ENCODE measurements at places on chromosomes 5 and 9. TPM values are rescaled to one million over a fixed set of nuclear protein-coding genes. Genes with fewer than 3 reads are reported as not detected.

TUSC1 gene
- total RNA-seq: 1.9 TPM

CDC25C gene
- total RNA-seq: 1.6 TPM

TRIM41 gene
- 20.9 TPM for total RNA-seq

GZMA gene
- total RNA-seq: 2.6 TPM

PIK3R1 gene
- 25.7 TPM for total RNA-seq

COL15A1 gene
- 5.6 TPM for total RNA-seq

OR1J4 gene
- not detected for total RNA-seq

TNFSF8 gene
- total RNA-seq: not detected

GRCh38 chr5:1724822-1725602, 74.6 kb downstream of the MRPL36 start:
- no peak for DNase-seq

DNA sequence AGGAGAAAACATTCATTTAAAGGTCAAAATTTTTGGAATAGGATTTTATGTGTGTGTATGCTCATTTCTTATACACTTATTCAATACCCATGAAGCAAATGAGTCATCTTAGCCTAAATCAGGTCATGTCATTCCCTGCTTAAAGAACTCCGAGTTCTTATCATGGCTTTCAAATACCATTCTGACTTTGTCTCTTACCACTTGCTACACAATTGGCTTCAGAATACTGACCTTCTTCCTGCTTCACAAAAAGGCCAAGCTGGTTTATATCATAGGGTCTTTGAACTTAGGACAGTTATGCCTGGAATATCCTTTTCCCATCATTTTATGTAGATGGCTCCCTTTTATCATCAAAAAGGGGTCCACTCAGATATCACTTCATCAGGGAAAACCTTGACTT, 652.2 kb upstream of the WWC1 start:
- DNase-seq: peak; percentile 83

- DNase-seq: no peak
Measured at GRCh38 chr5:168377525-168377924, 86.1 kb downstream of the WWC1 start.

DNA sequence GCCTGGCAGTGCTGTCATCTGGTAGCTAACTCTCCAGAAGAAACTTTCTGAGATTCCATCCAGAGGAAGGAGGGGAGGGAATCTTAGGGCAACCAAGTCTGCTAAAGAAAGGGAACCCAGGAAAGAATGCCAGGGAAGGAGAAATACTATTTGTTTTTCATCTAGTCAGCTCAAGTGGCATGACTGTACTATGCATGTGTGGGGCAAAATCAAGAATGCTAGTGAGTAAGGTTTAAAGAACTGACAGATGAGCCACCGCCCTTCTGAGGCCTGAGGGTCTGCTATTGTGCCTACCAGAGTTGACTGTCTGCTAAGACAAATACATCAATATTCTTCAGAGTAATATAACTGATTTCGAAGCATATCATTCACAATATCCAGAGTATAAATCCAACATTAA, 204.2 kb downstream of the SLC12A2 start:
- no peak for DNase-seq

DNA sequence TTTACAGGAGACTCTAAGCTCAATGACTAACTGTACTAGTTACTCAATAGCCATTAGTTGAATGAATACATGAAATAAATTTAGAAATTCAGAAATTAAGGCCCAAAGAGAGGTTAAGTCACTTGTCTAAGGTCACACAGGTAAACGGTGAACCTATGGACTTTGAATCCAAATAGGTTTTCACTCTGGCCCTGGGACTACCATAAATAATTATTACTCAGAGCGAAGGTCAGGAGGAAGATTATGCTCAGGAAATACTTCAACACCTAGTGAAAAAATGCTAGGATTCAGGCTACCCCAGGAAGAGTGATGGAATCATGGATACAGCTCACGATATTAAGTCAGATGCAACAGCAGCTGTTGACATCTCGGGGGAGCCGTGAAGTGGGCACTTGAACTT, 417.4 kb downstream of the GABRG2 start:
- no peak for DNase-seq

DNA sequence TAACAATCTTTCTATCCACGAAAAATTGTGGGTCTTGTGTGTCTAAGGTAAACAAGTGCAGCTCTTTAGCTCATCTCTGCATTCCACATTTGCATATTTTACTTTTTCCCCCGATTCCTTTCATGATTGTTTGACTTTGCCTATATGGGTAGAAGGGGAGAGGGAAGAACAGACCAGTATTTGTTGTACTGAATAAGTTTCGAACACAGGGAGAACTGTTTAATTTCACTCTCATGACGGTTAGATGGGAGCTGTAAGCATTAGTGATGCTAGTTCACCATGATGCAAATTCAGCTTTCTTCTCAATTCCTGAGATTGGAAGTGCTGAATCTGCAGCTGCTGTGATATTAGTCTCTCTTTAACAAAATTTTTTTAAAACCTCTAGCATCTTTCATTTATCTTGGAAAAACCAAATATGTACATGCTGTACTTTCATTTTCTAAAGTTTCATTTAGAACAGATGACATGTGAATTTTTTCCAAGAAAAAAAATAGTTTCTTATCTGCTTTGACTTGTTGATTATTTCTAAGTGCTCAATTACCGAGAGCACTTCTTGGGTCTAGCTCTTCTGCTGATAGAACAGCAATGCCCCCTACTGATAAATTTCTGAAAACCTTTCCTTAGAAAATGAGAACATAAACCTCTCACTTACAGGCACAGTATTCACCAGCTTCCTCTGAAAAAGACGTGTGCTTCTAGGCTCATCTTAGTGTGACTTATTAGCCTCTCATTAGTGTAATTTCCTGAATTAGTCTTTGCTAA, 149.5 kb downstream of the BAAT start:
- DNase-seq: no peak

GRCh38 chr9:97502222-97502983, 937 bp downstream of the TMOD1 start:
- DNase-seq: no peak

- no peak for DNase-seq
Measured at GRCh38 chr5:1763960-1764605, 35.6 kb downstream of the MRPL36 start.

- no peak for DNase-seq
Measured at GRCh38 chr5:81192373-81192750, 40.8 kb upstream of the CKMT2 start.

DNA sequence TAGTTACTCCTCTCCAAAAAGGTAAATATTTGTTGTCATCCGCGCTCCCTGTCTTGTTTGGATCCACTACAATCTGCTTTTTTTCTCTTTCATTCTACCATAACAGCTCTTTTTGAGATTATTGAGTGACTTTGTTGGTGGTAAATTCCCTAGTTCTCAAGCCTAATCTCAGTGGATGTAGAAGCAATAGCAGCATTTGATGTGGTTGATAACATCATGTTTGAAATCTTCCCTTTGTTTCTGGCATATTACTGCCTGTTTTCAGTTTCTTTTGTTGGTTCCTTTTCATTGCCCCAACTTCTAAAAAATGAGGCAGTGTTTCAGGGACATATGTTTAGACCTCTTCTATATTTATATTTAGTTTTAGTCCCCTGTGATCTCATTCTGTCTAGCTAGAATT, 8.9 kb downstream of the CDC42SE2 start:
- DNase-seq: no peak

- DNase-seq: peak; percentile 93
Measured at GRCh38 chr9:92151691-92152393, 36.6 kb upstream of the SPTLC1 start.

DNA sequence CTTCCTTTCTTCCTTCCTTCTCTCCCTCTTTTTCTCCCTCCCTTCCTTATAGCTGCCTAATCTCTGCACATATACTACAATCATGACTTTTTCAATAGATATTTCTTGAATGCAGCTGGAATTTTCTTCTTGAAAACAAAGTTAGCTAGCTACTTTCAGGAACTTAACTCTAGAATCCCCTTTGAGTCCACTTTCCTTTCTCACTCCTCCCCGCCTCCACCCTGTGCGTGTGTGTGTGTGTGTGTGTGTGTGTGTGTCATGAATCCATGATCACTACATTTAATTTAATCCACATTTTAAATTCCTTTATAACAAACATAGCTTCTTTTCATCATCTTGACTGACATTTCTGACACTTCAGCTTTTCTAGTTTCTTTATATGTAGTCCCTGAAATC, 167.5 kb upstream of the KLF9 start:
- DNase-seq: no peak

- no peak for DNase-seq
Measured at GRCh38 chr9:127971357-127972235, 9.2 kb downstream of the EEIG1 start.

DNA sequence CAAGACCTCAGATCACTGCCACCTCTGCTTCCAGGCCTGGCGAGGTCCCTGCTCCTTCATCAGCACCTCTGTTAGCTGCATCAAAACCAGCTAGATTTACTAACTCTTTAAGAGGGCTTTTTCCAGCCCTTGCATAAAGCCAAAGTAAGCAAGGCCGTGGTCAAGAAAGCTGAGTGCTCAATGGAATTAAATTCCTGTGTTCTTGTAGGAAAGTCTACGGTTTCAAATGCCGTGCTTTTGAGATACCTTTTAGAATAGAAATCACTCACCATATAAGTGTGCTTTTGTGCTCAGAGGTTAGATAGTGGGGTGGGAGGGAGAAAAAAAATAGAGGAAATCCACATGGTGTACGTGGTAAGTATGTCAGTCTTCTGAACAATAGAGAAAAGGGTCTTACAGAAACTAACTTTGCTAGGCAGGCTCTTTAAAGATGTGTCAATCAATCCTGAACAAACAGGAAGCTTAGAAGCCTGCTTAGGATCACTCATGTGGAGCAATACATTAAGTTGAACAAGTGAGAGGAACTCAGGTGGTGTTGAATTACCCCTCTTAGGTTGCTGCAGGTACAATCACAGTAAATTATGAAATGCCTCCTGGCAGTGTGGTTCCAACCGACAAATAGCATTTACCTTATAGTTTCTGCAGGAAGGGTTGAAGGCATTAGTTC, 79.7 kb downstream of the SEMA6A start:
- DNase-seq: no peak

- peak; percentile 37 for DNase-seq
Measured at GRCh38 chr9:11893331-11893730, 799.9 kb upstream of the TYRP1 start.

All from astrocyte (in vitro differentiated cells and primary cell).